Left kidney (tissue), 8 donors: ENCODE measurements at places on chromosomes 11 and 22.

- DNase-seq: no peak
These were observed 65.2 kb downstream of the FBXO7 start for GRCh38 chr22:32539631-32540421.

DNA sequence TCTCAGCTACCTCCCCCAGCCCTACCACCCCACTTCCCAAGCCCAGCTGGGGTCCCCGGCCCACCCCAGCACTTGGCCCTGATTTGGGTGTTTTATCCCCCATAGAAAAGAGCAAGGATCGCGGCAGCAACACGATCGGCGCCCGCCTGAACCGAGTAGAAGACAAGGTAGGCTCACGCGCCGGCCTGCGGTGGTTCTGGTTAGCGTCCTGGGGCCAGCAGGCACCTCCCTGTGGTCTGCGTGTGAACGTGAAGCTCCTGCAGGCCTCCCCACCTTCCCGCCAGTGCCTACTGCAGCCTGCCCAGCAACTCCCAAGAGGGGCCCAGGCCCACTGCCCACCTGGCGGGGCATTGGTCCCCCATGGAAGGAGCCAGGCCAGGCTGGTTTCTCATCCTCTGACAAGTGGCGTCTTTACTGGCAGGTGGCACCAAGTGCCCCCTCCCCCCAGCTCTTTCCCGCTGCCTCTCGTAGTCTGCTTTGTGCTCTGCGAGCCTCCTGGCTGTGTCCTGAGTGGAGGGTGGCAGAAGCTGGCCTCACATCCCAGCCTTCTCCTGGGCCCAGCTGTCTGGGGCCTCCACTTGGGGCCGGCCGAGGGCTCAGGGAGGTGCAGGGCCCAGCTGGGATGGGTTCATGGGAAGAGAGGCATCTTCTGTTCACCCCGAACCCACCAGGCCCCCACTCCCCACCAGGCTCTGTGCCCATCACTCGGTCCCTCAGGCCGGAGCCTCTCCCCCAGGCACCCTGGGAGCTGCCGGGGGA, 78.3 kb upstream of the KCNQ1OT1 start:
- no peak for DNase-seq

DNA sequence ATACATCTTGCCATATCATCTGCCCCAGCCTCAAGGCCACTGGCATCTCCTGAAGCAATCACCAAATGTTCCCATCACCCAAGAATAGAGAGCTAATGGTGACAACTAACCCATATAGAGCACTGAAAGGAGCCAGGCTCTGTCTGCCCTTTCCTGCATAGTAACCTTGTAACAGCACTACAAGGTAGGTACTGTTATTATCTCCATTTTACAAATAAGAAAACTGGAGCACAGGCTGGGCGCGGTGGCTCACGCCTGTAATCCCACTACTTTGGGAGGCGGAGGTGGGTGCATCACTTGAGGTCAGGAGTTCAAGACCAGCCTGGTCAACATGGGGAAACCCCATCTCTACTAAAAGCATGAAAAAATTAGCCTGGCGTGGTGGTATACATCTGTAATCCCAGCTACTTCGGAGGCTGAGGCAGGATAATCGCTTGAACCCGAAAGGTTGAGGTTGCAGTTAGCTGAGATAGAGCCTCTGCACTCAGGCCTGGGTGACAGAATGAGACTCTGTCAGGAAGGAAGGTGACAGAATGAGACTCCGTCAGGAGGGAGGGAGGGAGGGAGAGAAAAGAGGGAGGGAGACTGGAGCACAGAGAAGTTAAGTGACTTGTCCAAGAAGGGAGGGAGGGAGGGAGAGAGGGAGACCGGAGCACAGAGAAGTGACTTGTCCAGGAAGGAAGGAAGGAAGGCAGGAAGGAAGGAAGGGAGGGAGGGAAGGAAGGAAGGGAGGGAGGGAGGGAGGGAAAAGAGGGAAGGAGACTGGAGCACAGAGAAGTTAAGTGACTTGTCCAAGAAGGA, 2.2 kb downstream of the SLC35F2 start:
- DNase-seq: no peak

DNA sequence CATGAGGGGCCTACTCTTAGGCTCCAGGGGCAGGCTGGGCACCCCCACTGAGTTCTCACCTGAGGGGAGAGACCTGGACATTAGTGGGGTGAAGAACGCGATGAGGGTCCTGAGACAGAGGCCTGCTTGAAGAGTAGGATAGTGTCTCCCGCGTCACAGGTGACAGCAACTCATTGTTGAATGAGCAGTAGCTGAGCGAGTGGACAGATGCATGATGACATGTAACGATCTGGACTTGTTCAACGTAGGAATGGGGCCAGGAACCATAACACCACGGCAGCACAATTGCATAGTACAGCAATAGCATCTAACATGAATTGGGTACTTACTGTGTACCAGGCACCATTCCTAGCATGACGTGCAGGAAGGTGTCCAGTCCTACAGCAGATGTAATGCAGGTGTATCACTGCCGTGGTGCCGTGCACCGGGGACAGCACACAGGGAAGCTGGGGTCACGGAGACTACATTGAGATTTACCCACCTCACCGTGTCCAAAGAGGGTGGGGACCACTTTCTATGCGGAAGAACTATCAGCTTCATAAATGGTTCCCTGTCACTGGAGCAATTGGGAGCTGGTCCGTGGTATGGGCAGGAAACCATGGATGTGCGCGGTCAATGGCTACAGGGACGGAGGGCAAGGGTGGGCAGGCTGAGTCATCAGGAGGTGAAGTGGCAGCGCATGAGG, 1019.1 kb downstream of the TBC1D22A start:
- DNase-seq: no peak

- no peak for DNase-seq
These were observed 51.9 kb upstream of the ALX4 start for GRCh38 chr11:44361813-44362212.

GRCh38 chr11:111305162-111305802, 6.9 kb downstream of the POU2AF3 start:
- DNase-seq: no peak

DNA sequence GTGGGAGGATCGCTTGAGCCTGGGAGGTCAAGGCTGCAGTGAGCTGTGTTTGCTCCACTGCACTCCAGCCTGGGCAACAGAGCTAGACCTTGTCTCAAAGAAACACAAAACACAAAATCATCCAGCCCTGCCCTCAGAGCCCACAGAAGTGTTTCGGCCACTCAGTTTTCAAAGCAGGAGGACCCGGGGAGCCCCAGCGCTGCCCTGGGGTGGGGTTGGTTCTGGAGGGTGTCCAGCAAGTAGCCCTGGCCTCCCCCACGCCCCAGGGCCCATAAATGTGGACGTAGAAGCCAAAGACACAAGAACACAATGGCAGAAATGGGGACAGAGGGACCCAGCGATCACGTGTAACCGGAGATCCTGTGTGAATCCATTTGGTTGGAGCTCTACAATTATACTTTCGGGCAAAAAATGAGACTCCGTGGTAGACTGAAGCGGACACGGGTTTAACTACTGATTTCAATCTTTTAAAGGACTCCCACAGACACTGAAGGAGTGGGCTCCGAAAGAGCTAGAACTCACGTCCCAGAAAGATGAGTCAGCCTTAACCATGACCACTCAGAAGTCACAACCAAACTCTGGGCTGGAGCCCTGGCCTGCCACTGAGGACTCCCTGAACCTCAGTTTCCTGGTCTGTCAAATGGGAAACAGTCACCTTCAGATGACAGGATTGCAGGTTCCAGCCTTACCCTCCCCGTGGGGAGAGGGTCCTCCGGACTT, 9.0 kb upstream of the CYTH4 start:
- no peak for DNase-seq

DNA sequence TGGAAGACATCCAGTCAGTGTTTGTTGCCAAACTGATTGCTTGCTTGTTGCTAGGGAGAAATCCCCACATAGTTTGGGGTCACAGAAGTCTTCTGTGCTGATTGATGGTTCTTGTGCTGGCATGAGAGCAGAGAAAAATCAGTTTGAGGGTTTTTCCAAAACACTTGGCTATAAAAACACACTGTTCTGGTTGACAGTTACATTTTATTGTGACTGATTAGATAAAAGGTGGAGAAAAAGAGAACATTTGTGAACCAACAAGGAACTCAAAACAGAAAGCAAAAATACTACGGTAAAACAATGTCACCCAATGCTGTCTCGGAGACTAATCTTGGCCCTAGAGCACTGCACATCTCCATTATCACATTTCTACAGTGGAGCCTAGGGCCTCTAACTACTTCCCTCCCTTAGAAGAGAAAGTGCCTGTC, 14.4 kb upstream of the EIF4G2 start:
- no peak for DNase-seq

- DNase-seq: no peak
These were observed 1.0 kb upstream of the CCKBR start for GRCh38 chr11:6258571-6259081.

- no peak for DNase-seq
These were observed 51.9 kb upstream of the KCNQ1OT1 start for GRCh38 chr11:2751523-2752203.

DNA sequence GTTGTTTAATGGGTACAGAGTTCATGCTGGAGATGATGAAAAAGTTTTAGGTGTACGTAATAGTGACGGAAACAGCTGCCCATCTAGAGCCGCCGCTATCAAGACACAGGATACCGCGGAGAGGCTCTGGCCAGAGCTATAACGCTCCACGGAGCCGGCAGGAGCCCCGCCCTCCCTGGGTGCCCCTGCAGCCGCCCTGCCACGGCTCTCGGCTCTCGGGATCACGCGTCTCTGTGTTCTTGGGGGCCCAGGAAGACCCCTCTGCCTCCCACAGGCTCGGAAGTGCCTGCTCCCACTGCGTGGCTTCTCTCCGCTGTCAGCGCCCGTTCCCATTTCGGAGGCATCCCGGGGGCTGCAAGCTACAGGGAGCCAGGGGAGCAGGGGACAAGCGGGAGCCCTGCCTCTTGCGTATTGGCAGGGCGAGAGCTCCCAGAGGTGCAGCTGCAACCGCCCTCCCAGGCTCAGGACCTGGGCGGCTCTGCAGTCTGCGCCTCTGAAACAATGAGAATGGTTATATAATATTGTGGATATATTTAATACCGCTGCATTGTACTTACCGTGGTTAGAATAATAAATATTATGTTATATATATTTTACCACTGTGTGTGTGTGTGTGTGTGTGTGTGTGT, 13.7 kb downstream of the GLYATL2 start:
- DNase-seq: no peak

- no peak for DNase-seq
These were observed 192.1 kb downstream of the MN1 start for GRCh38 chr22:27609451-27609888.
